NCI-H1092 (cell line): ENCODE measurements at places on chromosomes 6 and 20.

DNA sequence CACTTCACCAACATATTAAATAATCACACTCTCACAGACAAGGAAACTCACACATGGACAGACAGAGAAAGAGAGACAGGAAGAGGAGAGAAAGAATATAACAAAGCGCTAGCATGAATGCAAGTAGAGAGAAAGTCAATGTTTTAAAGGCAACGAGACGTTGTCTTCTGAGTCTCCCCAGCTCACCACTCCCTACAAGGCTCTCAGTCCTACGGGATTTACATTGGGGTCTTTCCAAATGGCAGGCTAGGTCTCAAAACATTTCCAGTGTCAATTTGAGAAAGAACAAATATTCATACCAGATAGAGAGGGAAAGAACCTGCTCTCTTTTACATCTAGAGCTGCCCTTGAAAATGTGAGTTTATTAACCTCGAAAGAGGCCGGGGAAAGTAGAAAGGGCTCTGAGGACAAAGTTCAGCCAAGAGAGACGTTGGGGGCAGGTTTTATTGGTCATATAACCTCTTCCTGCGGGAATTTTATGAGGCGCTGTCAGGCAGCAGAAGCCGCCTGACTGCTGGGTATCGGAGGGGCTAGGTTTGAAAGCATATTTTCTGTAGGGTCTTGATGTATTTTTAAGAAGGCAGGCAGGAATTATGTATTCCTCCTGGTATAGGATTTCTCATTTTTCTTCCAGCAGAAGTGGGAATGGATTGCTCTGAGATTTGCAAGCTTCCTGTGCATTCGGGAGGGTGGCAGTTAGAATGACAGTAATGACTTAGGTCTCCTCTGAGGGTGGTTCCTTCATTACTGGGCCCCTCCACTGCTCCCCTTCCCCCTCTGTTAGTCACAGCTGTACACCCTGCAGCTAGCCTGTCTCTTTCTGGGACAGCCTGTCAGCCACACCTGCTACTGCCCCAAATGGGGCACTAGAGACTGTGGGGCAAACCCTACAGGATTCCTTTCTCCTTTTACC is 34.4 kb upstream of the KIF16B start:
- DNase-seq, result no peak

GRCh38 chr20:10769700-10770099 is 95.9 kb upstream of the JAG1 start:
- DNase-seq, result no peak

GRCh38 chr6:93749191-93749590 is 329.8 kb upstream of the EPHA7 start:
- no peak for DNase-seq

- DNase-seq, result no peak
Measured at GRCh38 chr6:100342830-100343229, 121.9 kb downstream of the SIM1 start.

GRCh38 chr20:20037960-20038359 is 14.3 kb downstream of the CRNKL1 start:
- DNase-seq, result no peak

DNA sequence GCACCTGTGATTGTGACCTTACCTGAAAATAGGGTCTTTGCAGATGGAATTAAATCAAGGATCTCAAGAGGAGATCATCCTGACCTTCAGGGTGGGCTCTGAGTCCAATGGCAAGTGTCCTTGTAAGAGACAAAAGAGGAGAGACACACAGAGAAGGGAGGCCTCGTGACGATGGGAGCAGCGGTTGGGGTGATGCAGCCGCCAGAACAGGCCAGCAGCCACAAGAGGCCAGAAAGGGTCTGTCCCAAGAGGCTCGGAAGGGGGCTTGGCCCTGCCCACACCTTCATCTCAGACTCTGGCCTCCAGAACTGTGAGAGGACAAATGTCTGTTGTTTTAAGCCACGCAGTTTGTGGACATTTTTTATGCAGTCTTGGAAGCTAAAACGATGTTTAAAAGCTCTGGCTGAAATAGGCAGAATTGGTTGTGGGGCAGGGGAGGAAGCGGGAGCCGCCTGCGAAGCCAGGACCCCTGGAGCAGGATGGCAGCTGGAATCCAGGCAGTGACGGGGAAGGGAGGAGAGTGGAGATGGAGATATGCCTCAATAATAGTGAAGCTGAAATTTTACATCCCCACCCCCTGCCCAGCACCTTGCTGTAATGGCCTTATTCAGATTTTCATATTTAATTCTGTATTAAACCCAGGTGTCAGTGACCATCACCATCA is 216.4 kb downstream of the ANKRD60 start:
- DNase-seq, result no peak

DNA sequence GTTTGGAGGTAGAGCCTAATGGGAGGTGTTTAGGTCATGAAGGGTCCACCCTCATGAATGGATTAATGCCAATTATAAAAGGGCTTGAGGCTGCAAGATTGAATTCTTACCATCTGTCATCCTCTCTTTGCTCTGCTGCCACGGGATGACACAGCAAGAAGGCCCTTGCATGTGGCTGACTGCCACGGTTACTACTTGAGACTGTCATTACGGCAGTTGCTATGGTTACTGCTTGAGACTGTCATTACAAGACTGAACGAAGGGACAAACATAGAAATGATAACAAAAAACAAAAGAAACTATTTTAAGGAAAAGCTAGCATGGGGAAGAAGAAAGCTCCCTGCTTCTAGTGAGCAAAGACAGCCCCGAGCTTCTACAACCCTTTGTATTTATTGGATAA is 715.0 kb downstream of the TFAP2A start:
- no peak for DNase-seq

- no peak for DNase-seq
Measured at GRCh38 chr20:45358282-45359068, 4.5 kb upstream of the SYS1 start.

DNA sequence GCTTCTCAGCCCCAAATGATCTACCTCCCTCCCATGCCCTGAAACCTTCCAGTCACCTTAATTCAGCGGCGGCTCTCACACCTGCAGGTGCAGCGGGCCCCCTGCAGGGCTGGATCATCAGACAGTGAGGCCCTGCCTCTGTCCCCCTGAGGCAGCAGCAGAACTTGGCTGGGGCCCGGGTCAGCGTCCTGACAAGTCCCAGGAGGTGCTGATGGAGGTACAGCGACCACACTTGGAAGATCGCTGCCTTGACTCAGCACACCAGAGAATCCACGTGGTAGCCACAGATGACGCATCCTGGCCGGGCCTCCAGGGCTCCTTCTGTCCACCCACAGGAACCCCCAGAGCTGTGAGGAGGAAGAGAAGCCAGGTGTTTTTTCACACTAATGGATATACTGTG is 116.4 kb upstream of the THBS2 start:
- DNase-seq, result no peak

DNA sequence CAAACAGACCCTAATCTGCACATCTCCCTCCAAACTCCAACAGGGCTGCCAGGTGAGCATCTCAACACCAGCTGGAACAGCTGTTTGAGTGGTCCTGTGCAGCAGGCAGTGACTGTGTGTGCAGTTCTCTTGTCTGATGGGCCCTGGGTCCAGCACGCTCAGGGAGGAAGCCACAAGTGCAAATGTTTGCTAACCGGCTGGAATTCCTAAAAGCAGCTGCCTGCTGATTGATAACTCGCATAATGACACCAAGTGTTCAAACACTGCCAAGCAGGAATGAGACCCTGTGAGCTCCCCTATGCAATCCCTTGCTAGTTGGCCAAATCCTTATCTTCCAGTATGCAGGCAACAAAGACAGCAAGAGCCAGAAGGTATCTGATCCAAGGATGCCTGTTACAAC is 650.6 kb downstream of the CBLN4 start:
- DNase-seq, result no peak

- no peak for DNase-seq
Measured at GRCh38 chr6:99709062-99709461, 102.4 kb downstream of the PRDM13 start.

DNA sequence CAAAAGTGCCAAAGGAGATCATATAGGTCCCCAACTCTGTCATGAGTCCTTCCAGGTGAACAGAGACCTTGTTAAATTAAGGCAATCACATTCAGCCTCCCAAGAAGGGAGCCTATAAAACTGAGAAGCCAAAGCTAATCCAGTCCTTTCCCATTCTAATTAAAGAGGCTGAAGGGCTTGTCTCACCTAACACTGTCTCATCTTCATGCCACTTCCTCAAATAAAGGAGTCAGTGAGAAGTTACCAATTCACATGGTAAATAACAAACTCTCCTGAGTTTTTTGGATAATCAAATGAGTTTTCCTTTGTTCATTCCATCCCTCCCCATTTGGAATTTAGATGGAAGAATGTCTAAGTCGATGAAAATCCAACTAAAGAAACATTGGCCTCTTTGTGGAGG is 242.8 kb downstream of the UST start:
- no peak for DNase-seq

DNA sequence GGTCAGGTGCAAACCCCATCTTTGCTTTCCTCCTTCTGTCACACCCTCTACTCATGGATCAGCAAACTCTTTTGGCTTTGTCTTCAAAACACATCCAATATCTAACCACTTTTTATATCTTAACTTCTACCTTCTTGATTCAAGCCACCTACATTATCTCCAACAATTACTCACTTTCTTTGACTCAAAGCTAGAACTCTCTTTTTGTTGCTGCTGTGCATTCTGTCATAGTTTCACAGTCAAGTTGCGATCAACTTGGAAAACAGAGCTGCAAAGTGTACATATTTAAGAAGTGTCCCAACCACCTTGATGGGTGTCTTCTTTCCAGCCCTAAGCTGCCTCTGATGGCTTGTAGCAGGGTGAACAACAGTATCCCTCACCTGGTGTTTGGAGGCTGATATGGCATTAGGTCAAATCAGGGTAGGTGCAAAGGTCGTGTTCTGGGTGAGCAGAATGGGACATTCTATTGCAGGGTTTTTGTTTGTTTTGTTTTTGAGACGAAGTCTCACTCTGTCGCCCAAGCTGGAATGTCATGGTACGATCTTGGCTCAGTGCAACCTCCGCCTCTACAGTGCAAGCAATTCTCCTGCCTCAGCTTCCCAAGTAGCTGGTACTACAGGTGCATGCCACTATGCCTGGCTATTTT is 43.4 kb upstream of the RALGAPA2 start:
- no peak for DNase-seq

GRCh38 chr6:11778648-11779328 is at the start of gene ADTRP:
Gene ADTRP (minus strand): TSS chr6:11778803. CDS start chr6:11778759, 44 bp downstream.
- no peak for DNase-seq

DNA sequence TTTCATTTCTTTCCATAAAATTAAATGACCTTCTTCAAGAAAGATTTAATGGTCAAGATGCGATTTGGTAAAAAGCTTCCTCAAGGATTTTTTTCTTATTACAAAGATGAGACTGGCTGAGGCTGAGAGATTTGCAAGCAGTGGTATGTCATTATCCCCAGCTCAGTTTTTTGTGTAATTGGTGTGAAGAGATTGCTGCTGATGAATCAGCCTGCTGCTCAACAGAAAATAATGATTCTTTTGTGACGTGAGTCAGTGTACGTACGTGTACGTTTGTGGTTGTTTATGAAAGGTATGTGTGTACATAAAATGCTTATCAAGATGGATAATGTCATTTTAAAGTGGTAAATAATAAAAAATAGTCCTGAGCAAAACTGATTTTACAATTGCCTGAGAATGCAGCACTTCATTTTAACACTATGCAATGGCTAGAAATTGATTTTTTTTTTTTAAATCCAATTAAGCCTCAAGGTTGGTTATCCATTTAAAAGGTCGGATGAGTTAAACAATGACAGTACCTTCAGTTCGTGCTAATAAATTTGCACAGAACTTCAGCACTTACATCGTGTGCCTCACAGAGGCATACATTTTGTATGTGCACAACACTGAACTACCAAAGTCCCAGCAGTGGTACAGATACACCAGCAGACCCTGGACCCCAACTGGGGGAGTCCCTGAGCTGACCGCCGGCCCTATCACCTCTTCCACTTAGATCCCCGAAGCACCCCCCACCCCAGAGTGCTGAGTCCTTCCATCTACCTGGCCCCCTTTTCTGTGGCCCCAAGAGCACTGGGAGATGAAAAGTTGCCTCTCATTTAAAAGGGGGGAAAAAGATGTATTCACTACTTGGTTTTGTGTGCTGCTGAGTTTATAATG is 9.7 kb upstream of the NPEPL1 start:
- no peak for DNase-seq

- no peak for DNase-seq
Measured at GRCh38 chr6:109799129-109799528, 108.0 kb downstream of the FIG4 start.

DNA sequence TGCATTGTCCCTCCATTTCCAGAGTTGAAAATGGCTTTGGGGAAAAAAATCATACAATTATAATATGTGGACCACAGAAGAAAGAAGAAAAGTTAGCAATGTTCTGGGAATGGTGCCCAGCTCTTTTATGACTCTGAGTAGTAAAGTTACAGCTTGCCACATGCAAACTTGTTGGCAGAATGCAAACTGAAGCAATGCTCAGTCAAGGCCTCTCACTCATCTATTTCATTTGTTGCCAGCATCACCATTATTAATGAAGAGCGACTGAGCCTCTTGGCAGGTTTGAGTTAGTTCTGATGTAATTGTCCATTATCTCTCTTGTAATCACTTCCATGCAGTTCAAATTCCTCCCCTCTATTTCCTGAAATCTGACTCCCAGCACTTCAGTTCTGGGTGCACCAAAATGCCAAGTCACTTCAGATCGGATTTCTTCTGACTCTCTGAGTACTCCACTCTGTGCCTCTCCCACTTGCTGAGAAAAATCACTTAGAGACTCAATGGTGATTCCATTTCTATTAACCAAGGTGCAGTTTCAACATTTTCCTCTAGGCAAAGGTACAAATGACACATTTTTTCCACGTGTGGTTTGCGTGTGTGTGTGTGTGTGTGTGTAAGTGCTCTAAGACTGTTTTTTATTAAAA is 154.4 kb upstream of the STMND1 start:
- DNase-seq, result no peak

GRCh38 chr6:77463308-77463860 is at the start of gene HTR1B:
Gene HTR1B (minus strand): TSS chr6:77463491. CDS start chr6:77463403, 88 bp downstream.
- DNase-seq, result no peak

- DNase-seq, result no peak
Measured at GRCh38 chr6:166514196-166514595, 72.3 kb downstream of the RAMACL start.

- no peak for DNase-seq
Measured at GRCh38 chr20:6039766-6040165, 14.1 kb downstream of the LRRN4 start.

- DNase-seq, result no peak
Measured at GRCh38 chr6:54578261-54578660, 268.3 kb upstream of the FAM83B start.

- DNase-seq, result no peak
Measured at GRCh38 chr20:10992731-10993130, 318.9 kb upstream of the JAG1 start.

- DNase-seq, result no peak
Measured at GRCh38 chr6:132858750-132859149, 44.4 kb downstream of the RPS12 start.

DNA sequence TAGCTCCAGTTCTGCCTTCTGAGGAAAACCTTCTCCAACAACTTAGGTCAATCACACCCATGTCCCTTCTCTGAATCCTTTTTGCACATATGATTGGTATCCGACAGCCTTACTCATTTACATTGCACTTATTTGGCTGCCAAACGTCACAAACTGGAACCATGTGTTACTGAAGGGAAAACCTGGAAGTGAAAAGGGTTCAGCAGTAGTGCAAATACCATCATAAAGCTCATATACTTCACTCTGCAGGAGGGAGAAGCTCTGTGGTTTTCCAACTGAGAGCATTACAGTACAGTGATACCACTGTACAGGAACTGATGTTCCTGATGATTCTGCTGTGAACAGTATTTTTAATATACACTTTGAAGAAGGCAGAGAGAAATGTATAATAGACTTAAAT is 87.8 kb downstream of the SLC16A10 start:
- DNase-seq, result no peak
